NCI-H526 (cell line): ENCODE measurements at places on chromosomes 5 and 9.

DNA sequence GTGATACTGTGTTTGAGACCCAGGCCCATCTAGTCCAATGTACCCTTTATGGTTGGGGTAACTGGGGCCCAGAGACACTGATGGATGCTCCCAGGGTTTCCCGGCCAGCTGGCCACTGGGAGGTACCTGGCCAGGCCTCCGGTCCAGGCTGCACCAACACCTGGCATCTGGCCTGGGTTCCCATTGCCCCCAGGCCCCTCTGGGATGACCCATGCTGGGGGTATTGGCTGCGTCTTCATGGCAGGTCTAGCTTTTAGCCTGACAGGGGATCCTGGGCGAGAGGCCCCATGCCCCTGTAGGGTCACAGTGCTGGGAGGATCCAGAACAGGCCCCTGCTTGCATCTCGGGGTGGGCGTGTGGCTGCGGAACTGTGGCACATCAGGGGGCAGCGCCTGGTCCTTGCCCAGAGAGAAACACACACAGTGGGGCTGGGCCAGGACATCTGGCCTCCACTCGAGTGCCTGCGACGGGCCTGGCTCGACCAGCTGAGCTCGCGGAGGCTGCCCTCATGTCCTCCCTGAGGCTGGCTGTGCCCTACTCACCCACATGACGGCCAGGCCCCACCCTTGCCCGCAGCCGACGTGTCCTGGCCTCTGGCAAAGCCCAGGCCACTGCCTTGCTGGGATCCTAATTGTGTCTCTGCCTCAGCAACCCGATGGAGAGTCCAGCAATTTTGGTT, 21.5 kb upstream of the COL5A1 start:
- DNase-seq: no peak

DNA sequence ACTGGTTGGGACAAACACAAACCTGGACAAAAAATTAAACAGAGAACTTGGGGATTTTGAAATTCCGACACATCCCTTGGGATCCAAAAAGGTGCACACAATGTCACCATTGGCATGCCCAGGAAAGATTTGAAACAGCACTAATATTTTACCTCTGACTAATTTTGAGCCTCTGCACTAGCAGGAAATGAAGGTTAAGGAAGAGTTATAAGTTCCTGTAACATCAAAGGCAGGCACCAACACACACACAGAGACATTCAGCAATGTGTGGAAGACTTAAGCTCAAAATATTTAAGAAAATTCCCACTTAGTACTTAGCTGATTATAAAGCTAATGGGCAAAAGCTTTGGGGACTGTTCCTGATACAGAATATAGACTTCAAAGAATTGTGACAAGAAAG, 247.0 kb downstream of the CDH9 start:
- DNase-seq: no peak

- DNase-seq: no peak
These were observed 22.0 kb downstream of the SECISBP2 start for GRCh38 chr9:89340332-89340731.

DNA sequence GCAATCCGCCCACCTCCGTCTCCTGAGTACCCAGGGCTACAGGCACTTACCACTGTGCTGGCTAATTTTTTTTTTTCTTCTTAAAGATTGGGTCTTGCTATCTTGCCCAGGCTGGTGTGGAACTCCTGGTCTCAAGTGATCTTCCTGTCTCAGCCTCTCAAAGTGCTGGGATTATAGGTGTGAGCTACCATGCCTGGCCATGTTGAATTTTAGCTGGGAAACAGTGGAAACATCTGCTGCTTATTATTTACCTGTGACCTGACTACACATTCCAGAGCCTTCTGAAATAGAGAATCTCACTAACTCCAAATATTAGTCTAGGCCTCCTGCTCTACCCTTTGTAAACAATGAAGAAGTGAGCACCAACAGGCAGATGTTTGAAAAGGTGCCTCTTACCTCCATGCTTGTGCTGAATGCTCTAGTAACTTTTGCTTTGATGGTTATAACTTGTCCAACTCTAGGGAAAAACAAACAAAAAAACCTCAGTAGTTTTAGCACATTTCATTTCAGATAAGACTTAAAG, 22.5 kb downstream of the ACOT12 start:
- DNase-seq: no peak

DNA sequence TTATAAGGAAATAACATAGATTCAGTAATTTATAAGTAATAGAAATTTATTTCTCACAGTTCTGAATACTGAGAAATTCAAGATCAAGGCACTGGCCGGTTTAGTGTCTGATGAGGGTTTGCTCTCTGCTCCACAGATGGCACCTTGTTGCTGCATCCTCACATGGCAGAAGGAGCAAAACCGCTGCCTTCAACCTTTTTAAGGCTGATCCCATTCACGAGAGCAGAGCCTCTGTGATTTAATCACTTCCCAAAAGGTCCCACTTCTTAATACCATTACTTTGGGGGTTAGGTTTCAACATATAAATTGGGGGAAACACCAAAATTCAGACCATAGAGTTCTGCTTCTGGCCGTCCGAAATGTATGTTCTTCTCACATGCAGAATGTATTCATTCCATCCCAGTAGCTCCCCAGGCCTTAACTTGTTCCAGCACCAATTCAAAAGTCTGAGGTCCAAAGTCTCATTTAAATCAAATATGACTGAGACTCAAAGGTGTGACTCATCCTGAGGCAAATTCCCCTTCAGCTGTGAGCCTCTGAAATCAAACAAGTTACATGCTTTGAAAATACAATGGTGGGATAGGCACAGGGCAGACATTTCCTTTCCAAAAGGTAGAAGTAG, 30.6 kb downstream of the BAAT start:
- no peak for DNase-seq

DNA sequence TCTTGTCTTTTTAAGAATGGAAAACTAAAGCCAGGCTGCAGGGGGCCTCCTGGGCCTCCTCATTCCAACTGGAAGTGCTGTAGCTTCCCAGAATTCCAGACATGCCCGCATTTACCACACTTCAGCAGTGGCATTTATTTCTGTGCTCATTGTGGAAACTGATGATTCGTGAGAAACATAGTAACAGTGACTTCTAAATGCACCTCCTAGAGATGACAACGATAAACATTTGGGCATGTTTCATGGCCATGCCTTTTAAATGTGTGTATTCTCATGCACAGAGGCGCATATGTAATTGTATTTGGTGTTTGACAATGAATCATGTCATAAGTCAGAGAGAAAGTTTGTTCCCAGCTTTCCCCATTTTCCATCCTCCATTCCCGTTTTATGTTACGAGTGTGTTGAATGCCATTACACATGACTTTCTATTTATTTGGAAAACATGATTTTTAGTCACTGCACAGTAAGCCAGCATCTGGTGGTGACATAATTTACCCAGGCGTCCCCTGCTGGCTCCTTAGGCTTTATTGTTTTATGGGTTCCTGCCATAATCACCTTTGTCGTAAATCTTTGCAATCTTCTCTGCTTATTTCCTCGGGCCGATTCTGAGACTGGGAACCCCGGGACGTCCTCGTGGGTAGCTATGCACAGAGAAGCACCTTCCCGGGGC, 68.8 kb upstream of the FCN2 start:
- no peak for DNase-seq

DNA sequence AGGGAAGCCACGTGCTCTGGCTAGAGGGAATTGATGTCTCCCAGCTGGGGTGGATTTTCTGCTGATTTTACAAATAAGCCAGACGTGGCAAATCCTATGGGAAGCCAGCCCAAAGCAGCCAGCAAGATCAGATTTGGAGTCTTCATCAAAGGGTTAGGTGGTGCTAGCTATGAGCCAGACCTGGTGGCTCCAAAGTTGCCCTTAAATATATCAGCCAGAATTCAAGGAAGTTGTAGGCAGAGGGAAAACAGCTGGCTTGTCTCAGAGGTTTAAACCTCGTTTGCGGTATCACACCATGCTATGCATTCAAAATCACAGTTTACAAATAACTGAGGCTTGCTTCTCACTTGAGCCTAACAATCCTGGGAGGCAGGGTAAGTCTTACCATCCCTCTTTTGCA, 313.2 kb downstream of the MLLT3 start:
- DNase-seq: no peak

DNA sequence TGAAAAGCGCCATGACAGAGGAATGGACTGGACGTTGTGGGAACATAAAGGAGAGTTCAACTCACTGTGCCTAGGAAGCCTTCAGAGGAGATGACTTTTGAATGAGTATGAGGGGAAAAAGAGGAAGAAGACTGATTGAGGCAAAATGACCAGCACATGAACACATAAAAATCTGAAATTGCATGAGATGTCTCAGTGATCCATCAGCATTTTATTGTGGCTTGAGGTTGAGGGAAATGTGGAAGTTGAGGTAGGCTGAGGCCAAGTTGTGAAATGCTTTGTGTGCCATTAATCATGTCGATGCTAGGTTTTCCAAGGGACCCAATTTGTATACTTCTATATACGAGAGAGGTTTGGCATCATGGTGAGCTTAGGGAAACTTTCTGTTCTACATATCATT, 140.9 kb upstream of the TLX3 start:
- DNase-seq: no peak

- DNase-seq: no peak
These were observed 22.4 kb upstream of the NCS1 start for GRCh38 chr9:130149654-130150286.

DNA sequence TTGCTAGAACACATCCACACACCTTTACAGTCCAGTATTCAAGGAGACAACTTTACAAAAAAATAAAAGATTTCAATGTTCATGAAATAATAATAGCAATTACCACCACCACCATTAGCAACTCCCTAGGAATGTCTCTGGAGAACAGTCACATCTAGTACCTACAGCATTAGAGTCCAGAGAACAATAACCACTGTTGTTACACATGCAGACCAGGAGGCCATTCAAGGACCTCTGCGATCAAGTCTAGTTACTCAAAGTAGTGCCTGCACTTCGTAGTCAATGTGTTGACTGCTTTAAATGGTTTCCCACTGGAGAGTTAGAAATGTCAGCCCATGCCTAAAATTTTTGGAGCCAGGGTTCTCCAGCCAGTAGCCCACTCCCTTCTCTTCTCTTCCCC, 244.4 kb downstream of the DEPDC1B start:
- DNase-seq: no peak

DNA sequence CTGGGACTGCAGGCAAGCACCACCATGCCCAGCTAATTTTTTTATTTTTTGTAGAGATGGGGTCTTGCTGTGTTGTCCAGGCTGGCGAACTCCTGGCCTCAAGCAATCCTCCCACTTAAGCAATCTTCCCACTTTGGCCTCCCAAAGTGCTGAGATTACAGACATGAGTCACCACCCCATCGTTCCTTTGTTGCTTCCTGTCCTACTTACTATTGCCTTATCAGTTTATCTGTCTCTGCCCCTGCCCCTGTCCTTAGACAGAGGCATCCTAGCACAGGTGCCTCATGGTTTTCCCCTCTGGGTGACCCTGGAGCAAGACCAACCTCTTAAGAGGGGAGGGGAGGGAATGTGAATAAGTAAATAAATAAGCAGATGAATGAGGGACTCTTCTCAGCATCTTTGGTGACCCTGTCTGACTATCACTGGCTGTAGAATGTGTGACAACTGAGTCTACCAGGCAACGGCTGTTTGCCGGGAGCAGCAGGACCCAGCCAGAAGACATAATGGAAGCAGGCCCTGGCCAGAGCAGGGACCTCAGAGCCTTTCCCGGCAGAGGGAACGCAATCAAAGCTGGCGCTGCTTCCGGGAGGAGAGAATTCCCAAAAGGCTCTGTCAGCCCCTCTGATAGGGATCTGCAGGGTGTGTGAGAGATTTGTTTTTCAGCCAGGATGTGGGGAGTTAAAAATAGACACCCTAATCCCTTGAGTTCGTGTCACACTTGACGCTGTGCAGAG, 43.8 kb upstream of the DAB2IP start:
- no peak for DNase-seq

DNA sequence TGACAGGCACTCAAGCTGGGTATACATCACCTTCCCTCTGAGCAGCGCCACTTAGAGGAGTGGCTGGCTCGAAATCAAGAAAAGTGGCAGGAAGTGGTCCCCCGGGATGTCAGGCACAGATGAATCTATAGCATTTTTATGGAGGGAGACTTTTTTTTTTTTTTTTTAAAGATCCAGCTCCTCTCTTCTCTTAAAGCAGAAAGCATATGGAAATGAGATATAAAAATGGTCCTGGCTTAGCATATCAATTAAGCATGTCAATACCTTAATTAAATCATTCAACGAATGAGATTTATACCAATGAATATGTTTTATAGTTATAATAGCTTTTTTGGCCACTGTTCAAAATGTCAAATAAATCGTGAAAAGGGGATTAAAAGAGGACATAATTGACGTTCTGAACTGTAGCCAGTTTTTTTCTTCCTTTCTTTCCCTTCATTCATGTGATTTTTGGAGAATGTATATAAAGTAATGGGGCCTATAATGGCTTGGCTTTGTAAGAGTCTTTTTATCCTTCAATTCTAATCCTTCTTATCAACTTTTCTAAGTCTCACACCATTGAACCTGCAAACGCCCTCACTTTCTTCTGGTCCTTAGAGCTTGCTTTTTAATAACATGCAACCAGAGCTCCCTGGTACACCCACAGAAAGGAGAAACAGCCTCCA, 319.2 kb upstream of the PANK3 start:
- no peak for DNase-seq

- no peak for DNase-seq
These were observed 142.0 kb upstream of the SHB start for GRCh38 chr9:38211002-38211401.
